ENCODE measurements at places on chromosomes 13 and 19.

DNA sequence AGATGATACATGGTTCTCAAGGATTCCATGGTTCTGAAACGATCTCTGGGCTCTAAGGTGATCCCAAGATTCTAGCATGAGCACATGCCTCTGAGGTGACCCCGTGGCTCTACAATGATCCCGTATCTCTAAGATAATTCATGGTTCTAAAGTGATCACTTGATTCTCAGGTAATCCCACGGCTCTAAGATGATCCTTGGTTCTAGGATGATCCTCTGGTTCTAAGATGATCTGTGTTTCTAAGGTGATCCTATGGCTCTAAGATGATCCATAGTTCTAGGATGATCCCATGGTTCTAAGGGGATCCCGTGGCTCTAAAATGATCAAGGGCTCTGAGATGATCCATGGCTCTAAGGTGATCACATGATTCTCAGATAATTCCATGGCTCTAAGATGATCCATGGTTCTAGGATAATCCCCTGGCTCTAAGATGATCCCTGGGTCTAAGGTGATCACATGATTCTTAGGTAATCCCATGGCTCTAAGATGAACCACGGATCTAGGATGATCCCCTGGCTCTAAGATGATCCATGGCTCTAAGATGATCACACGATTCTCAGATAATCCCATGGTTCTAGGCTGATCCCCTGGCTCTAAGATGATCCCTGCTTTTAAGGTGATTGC is 21.3 kb downstream of the NUMBL start:
- DNase-seq, result no peak

DNA sequence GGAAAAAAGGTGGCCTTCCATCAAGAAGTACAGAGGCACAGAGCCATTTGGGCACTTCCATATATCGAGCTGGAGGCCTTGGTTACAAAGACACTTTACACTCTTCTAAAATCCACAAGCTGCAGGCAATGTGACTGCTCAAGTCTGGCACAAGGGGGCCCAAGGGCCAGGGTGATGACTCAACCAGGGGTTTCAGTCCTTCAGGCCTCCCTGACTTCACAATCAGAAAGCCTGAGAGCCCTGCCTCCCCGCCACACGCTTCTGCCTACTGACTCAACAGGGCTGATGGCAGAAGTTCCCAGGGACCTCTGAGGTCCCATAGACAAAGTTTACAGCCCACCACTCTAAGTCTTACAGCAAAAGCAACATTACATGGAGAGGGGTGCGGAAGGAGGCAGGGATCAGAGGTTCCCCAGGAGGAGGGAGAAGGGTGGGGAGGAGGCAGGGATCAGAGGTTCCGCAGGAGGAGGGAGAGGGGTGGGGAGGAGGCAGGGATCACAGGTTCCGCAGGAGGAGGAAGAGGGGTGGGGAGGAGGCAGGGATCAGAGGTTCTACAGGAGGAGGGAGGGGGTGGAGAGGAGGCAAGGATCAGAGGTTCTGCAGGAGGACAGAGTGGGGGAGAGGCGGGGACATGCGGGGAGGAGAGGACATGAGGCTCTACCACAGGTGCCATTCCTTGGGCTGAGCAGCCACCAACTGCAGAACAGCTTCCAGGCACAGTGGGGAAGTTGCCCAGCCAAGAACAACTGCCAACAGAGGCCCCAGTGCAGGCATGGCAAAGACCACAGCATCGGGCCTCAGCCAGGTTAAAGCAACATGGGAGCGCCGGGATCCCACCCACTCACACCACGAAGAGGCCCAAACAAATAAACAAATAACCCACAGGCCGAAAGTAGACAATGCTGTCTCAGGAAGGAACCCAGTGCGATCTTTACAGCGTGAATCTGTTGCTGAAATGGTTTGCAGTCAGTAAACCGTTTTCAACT is 52.0 kb downstream of the SLC7A1 start:
- no peak for DNase-seq

DNA sequence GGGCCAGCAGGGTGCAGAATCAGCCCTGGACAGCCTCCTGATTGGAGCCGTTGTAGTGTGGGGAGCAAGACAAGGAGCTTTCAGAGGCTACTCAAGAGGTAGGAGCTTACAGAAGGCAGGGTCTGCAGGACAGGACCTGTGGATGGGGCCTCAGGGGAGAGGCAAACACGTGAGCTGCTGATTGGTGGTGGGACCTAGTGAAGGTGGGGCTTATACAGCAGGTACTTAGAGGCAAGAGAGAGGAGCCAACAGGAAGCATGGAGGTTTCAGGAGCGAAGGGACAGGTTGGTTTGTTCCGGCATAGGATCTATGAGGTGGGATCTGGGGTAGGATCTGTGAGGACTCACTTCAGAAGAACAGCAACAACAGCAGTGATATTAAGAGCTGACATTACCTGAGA is 32.4 kb downstream of the ZSWIM4 start:
- DNase-seq, result no peak

DNA sequence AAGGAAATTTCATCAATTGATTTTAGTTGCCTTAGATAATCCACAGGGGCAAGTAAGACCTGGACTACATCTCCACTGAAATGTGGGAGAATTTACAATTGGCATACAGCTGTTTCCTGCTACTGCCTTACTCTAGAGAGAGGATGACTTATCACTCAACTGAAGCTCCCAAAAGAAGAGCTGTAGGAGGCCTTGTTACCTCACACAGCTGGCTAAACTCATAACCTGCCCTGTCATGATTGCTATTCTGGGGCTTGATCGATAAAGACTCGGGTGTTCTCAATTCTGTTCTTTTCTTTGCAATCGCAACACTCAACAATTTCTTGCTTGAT is 1396.4 kb downstream of the EFNB2 start:
- DNase-seq, result no peak

Data from DMS 273 treated with DMSO at 0.1 percent for 48 hours (cell line).